H54 (cell line): ENCODE measurements at places on chromosomes 16 and 17.

DNA sequence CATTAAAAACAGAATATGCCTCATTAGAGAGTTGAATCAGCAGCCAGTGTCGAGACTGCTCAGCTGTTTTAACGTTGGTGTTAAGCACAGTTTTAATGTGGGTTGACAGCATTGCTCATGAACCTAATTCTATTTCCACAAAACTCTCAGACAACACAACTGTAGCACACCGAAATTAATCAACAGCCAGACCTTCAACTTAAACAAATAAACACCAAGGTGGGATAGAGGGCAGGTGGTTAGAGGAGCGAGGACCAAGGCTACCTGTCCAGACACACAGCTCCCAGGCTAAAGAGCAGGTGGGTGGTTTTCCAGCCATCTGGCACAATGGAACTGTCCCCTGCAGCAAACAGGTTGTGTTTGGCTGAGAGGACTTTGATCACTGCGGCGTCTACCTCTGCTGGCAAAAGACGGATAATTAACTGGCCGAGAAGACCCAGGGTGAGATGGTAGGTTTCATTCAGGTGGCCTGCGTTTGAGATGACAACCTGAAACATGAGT is 69.6 kb upstream of the ATP2A3 start:
- DNase-seq = no peak

DNA sequence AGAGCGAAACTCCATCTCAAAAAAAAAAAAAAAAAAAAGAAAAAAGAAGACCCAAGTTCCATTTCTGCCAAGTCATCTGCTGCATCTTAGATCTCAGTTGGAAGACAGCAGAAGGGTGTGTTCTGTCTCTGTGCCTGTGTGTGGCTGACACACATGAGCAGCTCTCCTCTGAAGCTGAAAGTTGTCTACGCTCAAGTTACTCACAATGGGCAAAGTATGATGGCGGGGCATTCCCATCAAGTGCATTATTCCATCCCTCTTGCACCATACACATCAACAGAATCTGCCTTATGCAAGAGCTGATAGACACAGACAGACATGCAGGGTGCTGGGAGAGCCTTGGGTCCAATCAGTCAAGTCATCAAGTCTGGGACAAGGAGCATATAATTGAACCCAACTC is 402.2 kb downstream of the XYLT1 start:
- DNase-seq = no peak

DNA sequence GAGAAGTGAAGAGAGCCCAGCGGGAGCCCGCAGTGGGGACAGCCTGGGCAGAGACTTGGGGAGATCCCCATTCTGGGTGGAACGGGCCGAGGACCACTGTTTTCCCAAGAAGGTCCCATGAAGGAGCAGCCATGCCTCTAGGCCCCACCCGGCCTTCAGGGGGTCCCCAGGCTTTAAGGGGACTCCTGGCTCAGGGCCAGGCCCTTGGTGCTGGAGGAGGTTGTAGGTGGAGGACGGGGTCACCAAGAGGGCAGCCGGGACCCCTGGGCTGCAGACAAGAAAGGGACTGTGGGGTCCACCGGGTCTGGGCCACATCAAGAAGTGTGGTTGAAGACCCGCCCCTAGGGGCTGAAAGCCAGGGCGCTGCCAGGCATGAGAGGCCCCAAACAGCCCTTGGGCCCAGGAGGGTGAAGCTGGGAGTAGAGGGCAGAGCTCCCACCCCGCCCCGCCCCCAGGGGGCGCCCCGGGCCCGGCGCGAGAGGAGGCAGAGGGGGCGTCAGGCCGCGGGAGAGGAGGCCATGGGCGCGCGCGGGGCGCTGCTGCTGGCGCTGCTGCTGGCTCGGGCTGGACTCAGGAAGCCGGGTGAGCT is at the start of gene PRSS21:
Gene PRSS21 (plus strand): TSS at position 487 of the 589 bp plus-strand sequence. CDS start 32 bp downstream, at position 519.
- DNase-seq = no peak

DNA sequence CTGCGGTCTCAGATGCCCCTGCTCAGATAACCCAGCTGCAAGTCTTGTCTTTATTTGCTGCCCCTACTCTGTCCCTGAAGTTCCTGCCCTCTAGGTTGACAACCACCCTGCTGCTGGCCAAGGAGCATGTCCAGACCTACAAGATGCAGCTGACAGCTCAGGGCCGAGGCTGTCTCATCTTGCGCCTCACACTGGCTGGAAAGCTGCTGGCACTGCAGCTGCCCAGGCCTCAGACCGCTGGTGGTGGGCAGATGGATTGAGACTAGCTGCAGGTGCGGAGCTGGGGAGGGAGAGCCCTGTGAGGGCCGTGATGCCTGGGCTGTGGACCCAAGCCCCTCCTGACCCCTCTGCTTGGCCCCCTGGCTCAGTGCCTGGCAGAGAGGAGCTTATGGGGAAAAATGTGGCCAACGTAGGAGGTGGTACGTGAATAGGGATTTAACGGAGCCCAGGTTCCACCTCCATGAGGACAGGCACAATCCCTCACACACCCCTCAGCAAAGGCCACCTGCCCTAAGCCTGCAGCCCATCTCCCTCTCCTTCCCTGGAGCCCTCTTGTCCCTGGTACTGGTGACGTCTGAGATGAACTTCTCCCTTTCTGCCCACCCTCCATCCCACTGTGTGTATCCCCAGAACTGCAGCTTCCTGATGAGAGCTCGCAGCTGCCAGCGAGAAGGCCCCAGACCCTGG is 8.3 kb upstream of the GALK1 start:
- no peak for DNase-seq

DNA sequence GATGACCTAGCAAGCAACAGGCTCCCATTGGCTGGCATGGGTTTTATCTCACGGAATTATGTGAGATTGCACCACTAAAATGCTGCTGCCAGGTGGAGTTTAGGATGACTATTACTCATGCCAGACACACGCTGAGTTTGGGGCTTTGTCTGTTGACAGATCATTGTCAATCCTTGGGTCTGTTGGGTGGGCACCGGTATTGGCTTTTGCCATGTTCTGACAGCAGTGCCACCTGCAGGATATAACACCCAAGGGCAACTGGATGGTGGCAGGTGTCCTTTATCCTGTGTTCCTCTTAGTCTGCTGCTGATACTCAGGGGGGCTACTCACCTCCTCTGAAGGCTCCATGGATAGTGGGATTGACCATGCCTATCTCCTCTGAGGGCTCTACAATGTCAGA is 221.6 kb upstream of the DYNLRB2 start:
- peak; percentile 17 for DNase-seq

GRCh38 chr16:86665319-86665675 is 86.9 kb downstream of the FOXL1 start:
- DNase-seq = no peak

DNA sequence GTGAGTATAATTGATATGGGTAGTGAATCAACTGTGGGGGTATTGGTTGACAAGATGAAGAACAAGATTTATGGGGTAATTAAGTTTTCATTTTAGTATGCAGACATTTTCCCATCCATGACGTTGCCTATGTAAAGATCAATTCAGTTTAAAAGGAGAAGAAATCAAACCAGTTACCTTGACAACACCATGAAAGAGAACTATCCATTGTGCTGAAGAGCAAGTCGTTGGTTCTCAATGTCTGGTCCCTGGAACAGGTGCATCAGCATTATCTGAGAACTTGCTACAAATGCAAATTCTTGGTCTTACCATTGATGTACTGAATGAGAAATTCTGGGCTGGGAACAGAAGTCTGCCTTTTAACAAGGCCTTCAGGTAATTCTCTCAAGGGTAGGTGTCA is 801 bp upstream of the OR4D2 start:
- no peak for DNase-seq

- DNase-seq = no peak
Measured at GRCh38 chr16:77206533-77206932, 7.3 kb downstream of the SYCE1L start.

DNA sequence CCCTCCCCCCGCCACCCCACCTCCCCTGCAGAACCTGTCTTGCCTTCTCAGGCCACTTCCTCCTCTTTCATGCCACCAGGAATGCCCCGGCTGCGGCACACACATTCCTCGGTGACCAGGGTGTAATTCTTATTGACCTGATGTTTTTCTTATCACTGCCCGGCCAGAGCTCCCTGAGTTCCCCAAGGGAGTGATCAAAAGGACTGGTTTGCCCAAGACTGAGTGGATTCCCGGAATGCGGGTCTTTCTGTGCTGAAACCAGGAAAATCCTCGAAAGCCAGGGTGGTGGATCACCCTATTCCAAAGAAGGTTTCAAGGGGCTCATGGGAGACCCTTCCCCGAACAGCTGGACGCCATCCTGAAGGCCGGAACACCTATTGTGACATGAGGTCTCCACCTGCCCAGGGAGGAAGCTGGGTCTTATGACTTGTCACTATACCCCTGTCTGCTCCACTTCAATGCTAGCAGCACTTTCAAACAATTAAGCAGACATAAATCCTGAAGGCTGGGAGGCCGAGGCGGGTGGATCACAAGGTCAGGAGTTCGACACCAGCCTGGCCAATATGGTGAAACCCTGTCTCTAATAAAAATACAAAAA is 53.0 kb upstream of the RPL38 start:
- DNase-seq = no peak

DNA sequence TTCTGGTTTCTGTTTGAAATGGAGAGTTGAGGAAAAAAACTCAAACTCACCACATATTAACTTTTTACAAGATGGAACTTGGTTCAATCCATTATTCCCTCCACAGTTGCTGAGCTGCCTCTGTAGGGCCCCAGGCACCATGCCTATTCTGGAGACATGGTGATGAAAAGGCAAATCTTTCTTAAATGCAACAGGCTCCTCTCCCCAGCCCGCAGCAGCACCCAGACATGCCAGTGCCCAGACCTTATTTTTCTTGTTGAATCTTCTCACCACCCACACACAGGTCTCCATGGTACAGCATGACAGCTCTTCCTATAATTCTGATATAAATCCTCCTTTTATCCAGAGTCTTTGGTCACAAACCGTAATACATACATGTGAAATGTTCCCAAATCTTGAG is 7.6 kb downstream of the CYTH1 start:
- DNase-seq = no peak

DNA sequence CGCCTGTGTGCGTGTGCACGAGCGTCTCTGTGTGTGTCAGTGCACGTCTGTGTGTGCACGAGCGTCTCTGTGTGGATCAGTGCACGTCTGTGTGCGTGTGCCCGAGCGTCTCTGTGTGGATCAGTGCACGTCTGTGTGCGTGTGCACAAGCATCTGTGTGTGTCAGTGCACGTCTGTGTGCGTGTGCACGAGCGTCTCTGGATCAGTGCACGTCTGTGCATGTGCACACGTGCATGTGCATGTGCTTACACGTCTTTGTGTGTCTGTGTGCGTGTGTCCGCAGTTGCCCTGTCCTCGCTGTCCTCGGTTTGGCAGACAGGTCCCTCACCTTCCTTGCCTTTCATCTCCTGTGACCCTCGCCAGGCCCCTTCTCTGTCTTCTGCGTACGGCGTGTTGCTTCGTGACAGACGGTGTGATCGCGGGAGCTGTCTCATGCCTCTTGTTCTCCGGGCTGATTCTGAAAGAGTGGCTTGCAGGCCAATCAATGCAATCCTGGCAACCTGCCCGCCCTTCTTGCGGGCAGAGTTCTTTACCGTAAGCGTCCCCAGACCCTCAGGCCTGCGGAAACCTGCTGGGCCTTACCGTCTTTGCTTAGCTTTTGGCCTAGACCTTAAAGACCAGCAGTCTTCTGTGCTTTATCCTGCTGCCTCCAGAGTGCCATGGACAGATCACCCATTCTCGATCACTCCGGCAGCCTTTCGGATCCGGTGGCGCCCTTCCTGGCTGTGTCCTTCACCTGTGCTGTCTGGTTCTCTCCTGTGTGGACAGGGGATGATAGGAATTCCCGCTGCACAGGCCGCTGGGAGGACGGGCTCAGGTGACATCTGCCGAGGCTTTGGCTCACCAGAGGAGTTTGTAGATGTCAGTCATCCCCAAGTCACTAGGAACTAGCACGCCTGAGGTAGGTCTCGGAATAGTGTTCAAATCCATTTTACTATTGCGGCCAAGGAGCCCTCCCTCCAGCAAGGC is 18.5 kb downstream of the MLYCD start:
- DNase-seq = no peak

GRCh38 chr16:82584553-82585152 is 42.1 kb upstream of the CDH13 start:
- DNase-seq = no peak

DNA sequence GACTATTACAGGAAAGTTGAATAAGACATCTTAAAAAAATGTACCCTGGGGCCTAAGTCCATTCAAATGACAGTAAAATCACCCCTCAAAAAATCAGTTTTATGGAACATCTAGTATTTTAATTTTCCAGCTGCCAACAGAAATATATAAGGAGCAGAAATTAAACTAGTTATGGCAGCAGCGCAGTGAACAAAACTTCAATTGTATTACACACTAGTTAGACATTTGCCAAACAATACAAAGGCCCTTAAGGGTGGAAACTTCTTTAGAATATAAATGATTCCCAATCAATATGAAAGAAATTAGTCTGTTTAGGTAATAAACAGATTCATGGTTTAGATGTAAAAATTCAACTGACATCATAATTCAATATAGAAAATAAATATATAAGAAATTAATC is 18.1 kb upstream of the RFFL start:
- DNase-seq = no peak

DNA sequence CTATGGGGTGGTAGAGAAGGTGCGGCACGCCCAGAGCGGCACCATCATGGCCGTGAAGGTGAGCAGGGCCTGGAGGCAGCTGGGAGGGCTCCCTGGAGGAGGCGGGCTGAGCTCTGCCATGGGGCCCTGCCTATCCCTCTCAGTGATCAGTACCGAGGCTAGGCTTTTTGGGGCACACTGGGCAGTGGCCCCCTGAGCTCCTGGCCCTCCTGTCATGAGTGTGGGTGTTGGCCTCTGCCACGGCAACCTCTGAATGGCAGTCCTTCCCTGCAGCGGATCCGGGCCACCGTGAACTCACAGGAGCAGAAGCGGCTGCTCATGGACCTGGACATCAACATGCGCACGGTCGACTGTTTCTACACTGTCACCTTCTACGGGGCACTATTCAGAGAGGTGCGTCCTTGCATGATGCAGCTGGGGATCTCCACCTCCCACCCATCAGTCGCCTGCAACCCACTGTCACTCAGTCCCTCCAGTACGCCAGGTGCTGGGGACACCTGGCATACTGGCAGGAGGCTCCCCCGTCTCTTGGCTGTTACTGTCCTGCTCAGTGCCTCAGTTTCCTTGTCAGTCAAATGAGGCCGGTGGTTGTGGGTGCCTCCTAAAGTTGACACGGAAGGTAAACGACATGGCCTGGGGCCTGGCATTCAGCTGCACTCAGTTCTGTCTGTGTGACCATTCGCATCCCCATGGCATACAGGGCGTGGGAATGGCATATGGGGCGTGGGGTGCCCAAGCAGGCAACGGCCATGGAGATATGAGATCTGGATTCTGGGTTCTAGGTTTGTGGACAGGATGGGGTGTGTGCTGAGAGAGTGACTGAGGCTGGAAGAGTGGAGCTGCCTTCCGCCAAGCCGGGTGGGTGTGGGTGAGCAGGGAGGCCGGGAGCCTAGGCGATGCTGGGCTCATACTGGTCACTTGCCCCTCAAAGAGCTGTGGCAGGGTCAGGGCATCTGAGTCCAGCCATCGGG is 16.4 kb downstream of the MAP2K3 start:
- no peak for DNase-seq

DNA sequence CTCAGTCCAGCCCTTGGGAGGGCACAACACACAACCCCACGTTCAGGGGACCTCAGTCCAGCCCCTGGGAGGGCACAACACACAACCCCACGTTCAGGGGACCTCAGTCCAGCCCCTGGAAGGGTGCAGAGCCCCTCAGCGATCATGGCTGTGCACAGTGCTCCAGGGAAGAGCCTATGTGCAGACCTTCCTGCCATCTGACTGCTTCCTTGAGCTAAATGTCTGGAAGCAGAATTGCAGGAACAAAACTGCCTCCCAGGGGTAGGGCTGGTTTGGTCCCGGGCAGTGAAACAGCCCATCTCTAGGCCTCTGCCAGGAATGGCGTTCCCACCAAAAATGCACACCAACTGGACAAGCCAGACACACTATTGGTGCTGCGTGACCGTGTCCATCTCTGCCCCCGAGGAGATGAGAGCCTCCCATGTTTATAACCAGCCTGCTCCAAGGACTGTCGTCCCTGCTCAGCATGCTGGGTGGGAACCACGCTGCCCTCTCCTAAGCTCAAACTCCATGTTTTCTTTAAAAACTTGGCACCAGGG is 44.0 kb downstream of the ZNF276 start:
- no peak for DNase-seq
